ENCODE measurements at places on chromosomes 11 and 22.

GRCh38 chr11:418343-419247, 3.8 kb upstream of the SIGIRR start:
- DNase-seq, result no peak

DNA sequence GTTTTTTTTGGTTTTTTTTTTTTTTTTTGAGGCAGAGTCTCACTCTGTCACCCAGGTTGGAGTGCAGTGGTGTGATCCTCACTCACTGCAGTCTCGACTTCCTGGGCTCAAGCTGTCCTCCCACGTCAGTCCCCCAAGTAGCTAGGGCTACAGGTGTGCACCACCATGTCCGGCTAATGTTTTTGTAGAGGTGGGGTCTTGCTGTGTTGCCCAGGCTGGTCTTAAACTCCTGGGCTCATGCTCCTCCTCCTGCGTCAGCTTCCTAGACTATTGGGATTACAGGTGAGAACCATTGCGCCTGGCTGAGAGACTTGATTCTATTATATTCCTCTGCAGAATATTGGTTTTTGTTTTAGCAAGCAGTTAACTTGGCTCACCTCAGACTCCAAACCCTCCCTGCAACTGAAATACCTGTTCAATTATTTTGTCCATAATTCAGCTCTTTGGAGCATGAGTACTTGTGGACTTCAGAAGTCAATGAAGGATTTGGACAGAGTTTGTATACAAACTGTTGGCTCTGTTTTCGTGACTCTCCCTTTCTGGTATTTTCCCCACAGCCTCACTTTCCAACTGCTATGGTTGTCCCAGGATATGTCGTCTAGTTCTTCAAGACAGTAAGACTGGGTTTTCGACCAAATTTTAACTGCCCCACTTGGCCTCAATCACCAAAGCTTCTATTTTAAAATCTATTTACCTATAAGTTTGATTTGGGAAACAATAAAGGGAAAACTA, 69.1 kb upstream of the ADORA2A start:
- DNase-seq, result no peak

GRCh38 chr11:12019337-12019736, 10.9 kb upstream of the DKK3 start:
- peak; percentile 83 for DNase-seq

- no peak for DNase-seq
Observed at GRCh38 chr11:68581439-68581838, 102.9 kb upstream of the GAL start.

Data from NCI-H526 (cell line).